ENCODE measurements at places on chromosomes 2 and 18.

DNA sequence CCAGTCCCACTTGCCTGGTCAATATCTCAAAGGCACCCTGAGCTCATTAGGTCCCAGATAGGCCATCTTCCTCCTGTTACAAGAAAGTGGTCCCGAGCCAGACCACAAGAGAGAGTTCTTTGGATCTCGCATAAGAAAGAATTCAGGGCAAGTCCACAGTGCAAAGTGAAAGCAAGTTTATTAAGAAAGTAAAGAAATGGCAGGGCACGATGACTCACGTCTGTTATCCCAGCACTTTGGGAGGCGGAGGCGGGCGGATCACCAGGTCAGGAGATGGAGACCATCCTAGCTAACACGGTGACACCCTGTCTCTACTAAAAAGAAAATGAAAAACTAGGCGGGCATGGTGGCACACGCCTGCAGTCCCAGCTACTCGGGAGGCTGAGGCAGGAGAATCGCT lies 10.8 kb upstream of the SMAD7 start:
- H3K4me3 ChIP-seq, result no peak overlapping the region
- no peak overlapping the region for H3K27ac ChIP-seq
- no peaks in the 10 kb centered on the region for H3K27me3 ChIP-seq
- H3K36me3 ChIP-seq, result no peaks in the 10 kb centered on the region
- no peaks in the 10 kb centered on the region for H3K4me1 ChIP-seq

GRCh38 chr2:73952499-73953446 lies 26.1 kb downstream of the DGUOK start:
- no peaks in the 10 kb centered on the region for H3K27me3 ChIP-seq
- no peak overlapping the region for H3K4me3 ChIP-seq
- H3K36me3 ChIP-seq, result peaks cover 9% of the 10 kb centered on the region
- no peak for DNase-seq

- peak overlapping the region; percentile 77 for H3K4me3 ChIP-seq
- DNase-seq, result no peak
- no peaks in the 10 kb centered on the region for H3K4me1 ChIP-seq
- H3K36me3 ChIP-seq, result no peaks in the 10 kb centered on the region
- H3K27ac ChIP-seq, result peak overlapping the region; percentile 87
These were observed 756 bp upstream of the PTPN4 start for GRCh38 chr2:119758881-119759450.

- H3K36me3 ChIP-seq, result no peaks in the 10 kb centered on the region
- H3K4me3 ChIP-seq, result no peak overlapping the region
- no peaks in the 10 kb centered on the region for H3K4me1 ChIP-seq
- H3K27me3 ChIP-seq, result no peaks in the 10 kb centered on the region
These were observed 73.9 kb downstream of the ACKR3 start for GRCh38 chr2:236643480-236643879.

- no peak overlapping the region for H3K27ac ChIP-seq
- no peak overlapping the region for H3K4me3 ChIP-seq
- H3K36me3 ChIP-seq, result no peaks in the 10 kb centered on the region
- H3K27me3 ChIP-seq, result no peaks in the 10 kb centered on the region
- H3K4me1 ChIP-seq, result no peaks in the 10 kb centered on the region
These were observed 1130.3 kb downstream of the DPP10 start for GRCh38 chr2:115572746-115573145.

DNA sequence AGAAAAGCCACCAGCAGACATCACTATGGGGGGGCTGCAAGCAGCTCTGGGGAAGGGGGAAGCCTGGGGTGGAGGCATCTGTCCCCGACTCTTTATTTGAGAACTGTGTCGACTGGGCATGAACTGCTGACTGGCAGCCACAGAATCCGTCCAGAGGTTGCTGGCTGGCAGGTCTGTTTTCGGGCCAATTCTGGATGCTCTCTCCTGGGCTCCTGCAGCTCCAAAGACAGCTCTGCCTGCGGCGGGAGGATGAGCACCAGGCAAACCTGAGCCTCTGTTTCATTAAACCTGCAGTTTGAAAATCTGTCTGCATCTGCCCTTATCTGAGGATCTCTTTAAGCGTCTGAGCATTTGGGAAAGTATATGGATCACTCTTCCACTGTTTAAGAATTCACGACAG lies 34.4 kb upstream of the RPL31 start:
- no peak overlapping the region for H3K4me3 ChIP-seq
- no peaks in the 10 kb centered on the region for H3K27me3 ChIP-seq
- no peaks in the 10 kb centered on the region for H3K4me1 ChIP-seq
- H3K27ac ChIP-seq, result no peak overlapping the region
- DNase-seq, result no peak

DNA sequence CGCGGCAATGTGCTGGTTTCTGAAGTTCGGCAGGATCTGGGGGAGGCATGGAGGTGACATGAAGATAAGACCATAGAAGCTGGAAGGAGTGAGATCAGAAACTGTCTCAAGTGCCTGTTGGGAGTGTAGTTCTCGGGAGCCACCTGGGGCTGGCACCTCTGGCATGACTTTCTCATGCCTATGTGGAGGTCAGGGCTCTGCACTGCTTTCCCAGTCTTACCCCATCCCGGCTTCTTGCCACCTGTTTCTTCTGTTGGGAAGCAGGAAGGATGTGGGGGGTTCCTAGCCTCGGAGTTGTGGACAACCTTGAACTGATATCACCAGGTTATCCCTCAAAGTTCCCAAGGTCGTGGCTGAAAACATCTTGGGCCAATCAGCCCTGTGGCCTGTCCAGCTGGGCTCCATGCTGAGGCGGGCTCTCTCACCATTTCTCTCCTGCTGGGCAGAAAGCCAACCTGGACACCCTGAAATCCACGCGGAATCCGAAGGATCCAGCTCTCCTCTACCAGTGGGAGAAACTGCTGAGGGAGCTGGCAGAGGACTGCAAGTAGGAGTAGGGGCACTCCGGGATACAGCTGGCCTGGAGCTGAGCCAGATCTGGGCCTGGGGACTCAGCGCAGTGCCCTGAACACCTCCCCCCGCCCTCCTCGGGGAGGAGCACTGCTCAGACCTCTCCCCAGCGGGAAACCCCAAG lies 42.5 kb downstream of the FER1L5 start:
- no peak overlapping the region for H3K27ac ChIP-seq
- H3K36me3 ChIP-seq, result no peaks in the 10 kb centered on the region
- H3K4me1 ChIP-seq, result peaks cover 2% of the 10 kb centered on the region
- no peak for DNase-seq
- no peaks in the 10 kb centered on the region for H3K27me3 ChIP-seq
- H3K4me3 ChIP-seq, result no peak overlapping the region

GRCh38 chr2:184799379-184799778 lies 201.1 kb downstream of the ZNF804A start:
- H3K4me1 ChIP-seq, result no peaks in the 10 kb centered on the region
- no peak overlapping the region for H3K27ac ChIP-seq
- DNase-seq, result no peak
- no peaks in the 10 kb centered on the region for H3K27me3 ChIP-seq
- no peaks in the 10 kb centered on the region for H3K36me3 ChIP-seq

GRCh38 chr2:37776487-37776886 lies 105.0 kb upstream of the CDC42EP3 start:
- no peak overlapping the region for H3K4me3 ChIP-seq
- H3K4me1 ChIP-seq, result no peaks in the 10 kb centered on the region

DNA sequence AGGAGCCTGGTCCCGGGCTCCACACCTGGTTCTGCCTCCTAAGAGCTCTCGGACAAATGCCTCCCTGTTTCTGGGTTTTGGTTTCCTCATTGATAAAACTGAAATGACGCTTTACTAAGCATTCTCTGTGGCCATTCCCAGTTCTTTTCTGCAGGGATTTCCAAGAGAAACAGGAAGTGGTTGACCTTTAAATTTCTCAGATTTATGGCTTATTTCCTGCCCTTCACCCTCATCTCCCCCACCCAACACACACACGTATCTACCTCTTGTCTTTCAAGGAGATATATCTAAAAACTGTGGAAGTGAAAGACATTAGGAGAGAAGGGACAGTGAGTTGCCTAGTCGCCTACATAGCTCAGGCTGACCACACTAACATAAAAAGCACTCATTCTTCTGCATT lies 53.0 kb downstream of the PIEZO2 start:
- peak overlapping the region; percentile 15 for H3K27ac ChIP-seq

DNA sequence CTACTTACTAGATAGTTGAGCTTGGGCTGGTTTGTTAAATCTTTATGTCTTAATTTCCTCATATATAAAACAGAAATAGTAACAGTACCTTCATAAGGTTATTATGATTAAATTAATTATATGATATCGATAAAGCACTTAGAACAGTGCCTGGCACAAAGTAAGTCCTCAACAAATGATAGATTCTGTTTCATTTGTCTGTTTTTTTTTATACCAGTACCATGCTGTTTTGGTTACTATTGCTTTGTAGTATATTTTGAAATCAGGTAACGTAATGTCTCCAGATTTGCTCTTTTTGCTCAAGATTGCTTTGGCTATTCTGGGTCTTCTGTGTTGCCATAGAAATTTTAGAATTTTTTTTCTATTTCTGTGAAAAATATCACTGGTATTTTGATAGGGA lies 66.3 kb downstream of the DYM start:
- no peak overlapping the region for H3K4me3 ChIP-seq
- no peaks in the 10 kb centered on the region for H3K36me3 ChIP-seq
- no peaks in the 10 kb centered on the region for H3K27me3 ChIP-seq
- H3K4me1 ChIP-seq, result no peaks in the 10 kb centered on the region
- DNase-seq, result no peak

DNA sequence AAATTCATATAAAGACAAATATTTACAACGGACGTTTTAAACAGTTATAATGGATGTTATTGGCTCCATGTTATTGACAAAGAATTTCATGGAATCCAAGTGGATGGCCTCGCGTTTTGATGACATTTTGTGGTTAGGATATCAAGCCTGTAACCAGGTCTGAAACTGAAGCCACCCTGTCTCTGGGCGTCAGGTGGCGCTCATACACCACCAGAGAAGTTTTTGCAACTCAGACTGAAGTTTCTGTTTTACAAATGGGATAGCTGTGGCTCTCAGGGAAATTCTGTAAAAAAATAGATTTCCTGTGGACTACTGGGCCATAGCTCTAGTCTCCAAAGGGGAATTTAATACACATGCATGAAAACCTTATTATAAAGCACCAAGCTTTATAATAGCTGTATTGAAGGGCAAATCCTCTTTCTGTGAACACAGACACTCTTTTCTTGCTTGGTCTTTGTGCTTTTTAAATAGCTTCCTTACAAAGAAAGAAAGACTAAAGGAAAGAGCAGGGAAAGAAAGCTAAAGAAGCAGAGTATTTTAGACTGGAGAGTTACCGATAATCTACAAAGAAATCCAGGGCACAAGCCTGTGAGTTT lies 86.7 kb downstream of the C18orf54 start:
- no peak overlapping the region for H3K4me3 ChIP-seq
- H3K27ac ChIP-seq, result no peak overlapping the region
- no peaks in the 10 kb centered on the region for H3K27me3 ChIP-seq
- H3K4me1 ChIP-seq, result no peaks in the 10 kb centered on the region
- H3K36me3 ChIP-seq, result no peaks in the 10 kb centered on the region

GRCh38 chr2:25326326-25327013 lies 15.3 kb downstream of the DNMT3A start:
- H3K4me3 ChIP-seq, result no peak overlapping the region
- no peaks in the 10 kb centered on the region for H3K4me1 ChIP-seq
- no peaks in the 10 kb centered on the region for H3K27me3 ChIP-seq
- no peak overlapping the region for H3K27ac ChIP-seq

DNA sequence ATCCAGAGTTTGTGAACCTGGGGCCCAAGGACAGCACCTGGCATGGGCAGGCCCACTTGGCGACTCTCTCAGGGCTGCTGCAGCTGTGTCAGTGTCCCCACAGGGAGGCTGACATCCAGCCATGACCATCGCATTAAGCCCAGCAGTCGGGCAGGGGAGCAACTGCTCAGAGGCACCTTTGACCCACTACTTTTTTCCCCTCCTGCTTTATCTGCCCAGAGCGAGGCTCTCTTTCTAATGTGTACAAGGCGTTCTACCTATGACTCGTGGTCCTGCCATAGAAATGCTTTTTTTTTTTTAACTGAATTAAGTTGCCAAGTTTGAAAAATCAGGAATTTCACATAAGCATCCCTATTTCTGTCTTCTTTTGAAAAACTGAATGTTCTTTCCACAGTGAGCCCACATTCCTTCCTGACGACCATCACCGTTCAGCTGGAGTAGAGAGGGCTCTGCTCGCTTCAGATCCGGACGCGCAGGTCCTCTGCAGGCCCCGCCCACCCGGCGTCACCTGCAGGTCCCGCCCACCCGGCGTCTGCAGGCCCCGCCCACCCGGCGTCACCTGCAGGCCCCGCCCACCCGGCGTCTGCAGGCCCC lies 403 bp upstream of the CLUL1 start:
- no peaks in the 10 kb centered on the region for H3K27me3 ChIP-seq
- peak; percentile 84 for DNase-seq
- H3K36me3 ChIP-seq, result no peaks in the 10 kb centered on the region
- no peak overlapping the region for H3K4me3 ChIP-seq

- no peak overlapping the region for H3K27ac ChIP-seq
- no peak for DNase-seq
- H3K27me3 ChIP-seq, result no peaks in the 10 kb centered on the region
- no peak overlapping the region for H3K4me3 ChIP-seq
These were observed 414.3 kb downstream of the MEIS1 start for GRCh38 chr2:66849153-66849755.

GRCh38 chr2:150715501-150715900 lies 228.0 kb upstream of the RND3 start:
- no peaks in the 10 kb centered on the region for H3K36me3 ChIP-seq
- H3K27ac ChIP-seq, result no peak overlapping the region
- H3K27me3 ChIP-seq, result no peaks in the 10 kb centered on the region
- no peak for DNase-seq

DNA sequence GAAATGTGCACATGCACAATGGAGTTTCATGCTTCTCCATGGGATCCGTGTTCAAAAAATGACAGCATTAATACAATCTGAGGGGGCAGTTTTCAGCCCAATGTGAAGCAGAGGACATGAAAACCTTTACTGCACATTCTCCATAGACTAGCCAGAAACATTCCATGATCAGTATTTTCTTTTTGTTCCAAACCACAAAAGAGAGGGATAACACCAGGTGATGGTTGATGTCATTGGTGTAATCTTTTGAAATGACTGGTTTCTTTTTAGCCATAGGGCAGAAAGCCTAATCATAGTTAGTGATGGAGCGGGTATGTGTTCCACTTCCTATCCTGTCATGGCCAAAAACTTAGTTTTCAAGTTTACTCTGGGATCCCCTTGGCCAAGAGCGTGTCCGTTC lies 1.8 kb upstream of the KYNU start:
- H3K27ac ChIP-seq, result no peak overlapping the region
- DNase-seq, result no peak
- H3K4me3 ChIP-seq, result no peak overlapping the region

- no peaks in the 10 kb centered on the region for H3K27me3 ChIP-seq
- H3K27ac ChIP-seq, result no peak overlapping the region
- H3K36me3 ChIP-seq, result no peaks in the 10 kb centered on the region
- DNase-seq, result no peak
- no peaks in the 10 kb centered on the region for H3K4me1 ChIP-seq
These were observed 74.0 kb downstream of the ESCO1 start for GRCh38 chr18:21526463-21526862.

GRCh38 chr18:57025540-57025939 lies 121.3 kb upstream of the BOD1L2 start:
- H3K4me1 ChIP-seq, result no peaks in the 10 kb centered on the region
- H3K27me3 ChIP-seq, result no peaks in the 10 kb centered on the region
- DNase-seq, result no peak
- H3K4me3 ChIP-seq, result no peak overlapping the region
- no peak overlapping the region for H3K27ac ChIP-seq
- no peaks in the 10 kb centered on the region for H3K36me3 ChIP-seq

- no peak overlapping the region for H3K4me3 ChIP-seq
- DNase-seq, result no peak
- no peaks in the 10 kb centered on the region for H3K4me1 ChIP-seq
- H3K36me3 ChIP-seq, result no peaks in the 10 kb centered on the region
These were observed 252.2 kb upstream of the KCNJ3 start for GRCh38 chr2:154446324-154446723.

- H3K4me1 ChIP-seq, result no peaks in the 10 kb centered on the region
- H3K27me3 ChIP-seq, result no peaks in the 10 kb centered on the region
- H3K36me3 ChIP-seq, result no peaks in the 10 kb centered on the region
- no peak overlapping the region for H3K27ac ChIP-seq
These were observed 344.3 kb upstream of the RAB12 start for GRCh38 chr18:8264861-8265411.

Data from prostate gland (tissue), 2 donors.